ENCODE measurements at places on chromosomes 3 and 15. TPM values are rescaled to one million over a fixed set of nuclear protein-coding genes. Genes with fewer than 3 reads are reported as not detected.
A peak's percentile ranks its signal among the peaks of the same experiment; 100 is the strongest.

DNA sequence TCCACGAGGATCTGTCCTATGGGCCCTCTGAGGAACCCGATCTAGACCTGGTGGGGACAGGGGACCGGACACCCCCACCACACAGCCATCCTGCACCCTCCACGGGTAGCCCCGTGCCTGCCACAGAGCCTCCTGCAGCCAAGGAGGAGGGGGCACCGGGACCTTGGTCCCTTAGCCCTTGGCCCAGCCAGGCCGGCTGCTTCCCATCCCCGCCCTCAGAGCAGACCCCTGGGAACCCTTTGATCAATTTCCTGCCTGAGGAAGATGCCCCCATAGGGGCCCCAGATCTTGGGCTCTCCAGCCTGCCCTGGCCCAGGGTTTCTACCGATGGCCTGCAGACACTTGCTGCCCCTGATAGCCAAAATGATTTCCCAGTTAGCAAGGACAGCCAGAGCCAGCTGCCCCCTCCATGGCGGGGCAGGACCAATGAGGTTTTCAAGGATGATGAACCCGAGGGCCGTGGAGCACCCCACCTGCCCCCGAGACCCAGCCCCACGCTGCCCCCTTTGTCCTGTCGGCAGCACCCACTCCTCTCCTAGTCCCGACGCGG is 91.5 kb downstream of the TBC1D2B start:
- no peak for DNase-seq

DNA sequence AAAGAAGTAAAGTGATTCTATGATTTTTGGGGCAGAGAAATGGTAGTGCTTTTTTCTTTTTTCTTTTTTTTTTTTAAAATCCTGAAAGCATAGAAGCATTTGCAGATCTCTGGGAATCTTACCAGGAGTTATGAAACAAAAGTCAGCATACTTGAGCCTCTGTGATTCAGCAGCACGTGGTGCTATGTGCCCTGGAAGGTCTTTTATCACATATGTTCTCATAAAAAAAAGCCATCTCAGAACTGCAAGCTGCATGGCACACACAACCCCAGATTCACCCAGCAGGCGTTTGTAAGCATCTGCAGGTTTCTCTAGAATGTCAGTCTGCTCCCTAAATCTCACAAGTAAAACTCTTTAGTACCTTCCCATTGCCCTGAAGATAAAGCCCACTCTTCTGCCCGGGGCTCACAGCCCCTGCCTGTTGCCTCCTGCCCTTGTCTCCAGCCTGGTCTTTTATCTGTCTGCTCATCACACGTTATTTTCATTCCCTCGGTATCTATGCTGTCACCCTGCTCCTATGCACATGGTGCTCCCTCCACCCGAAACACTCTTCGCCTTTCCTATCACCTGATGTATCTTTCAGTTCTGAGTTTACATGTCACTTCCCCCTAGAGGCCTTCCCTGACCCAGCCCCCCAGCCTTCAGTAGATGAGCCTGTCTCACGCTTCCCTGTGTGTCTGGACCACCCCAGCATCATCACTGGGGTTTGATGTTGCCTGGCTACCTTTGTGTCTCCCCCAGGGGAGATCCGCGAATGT is 72.4 kb downstream of the CHDH start:
- DNase-seq = no peak

- DNase-seq = no peak
These were observed 143.6 kb upstream of the GRM7 start for GRCh38 chr3:6717026-6717943.

DNA sequence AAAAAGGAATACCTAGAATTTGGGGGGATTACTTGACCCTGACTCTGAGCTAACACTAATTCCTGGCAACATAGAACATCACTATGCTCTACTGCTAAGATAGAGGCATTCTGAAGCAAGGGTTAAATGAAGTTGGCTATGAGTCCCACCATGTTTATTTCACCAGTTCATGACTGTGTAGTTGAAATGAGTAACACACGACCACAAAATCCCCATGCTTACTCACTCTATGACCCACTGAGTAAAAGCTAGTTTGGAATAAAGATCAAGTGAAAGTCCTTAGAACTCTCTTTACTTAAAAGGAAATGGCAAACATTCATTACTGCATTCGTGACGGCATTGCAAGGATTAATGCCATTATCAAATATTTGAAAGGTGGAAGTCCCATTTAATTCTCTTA is 47.4 kb downstream of the MRPL46 start:
- DNase-seq = no peak

- no peak for DNase-seq
These were observed 178.2 kb upstream of the TGFBR2 start for GRCh38 chr3:30428251-30428650.

- no peak for DNase-seq
These were observed 401.9 kb upstream of the ROBO2 start for GRCh38 chr3:76638006-76638405.

DNA sequence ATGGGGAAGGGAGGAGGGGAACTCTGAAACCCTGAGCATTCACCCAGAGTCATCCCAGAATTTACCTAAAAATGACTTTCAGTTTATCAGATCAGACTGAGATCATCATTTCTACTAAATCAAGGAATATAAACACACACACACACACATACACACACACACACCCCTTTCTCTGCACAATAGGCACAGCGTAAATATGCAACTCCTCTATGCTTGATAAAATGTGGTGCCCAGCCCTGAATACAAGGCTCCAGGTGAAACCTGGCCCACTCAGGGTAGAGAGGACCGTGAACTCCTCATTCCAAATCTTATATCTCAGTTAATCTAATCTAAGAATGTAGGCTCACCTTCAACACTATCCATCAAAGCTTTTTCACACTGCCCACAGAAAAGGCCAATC is 31.8 kb upstream of the SEC22A start:
- DNase-seq = no peak

DNA sequence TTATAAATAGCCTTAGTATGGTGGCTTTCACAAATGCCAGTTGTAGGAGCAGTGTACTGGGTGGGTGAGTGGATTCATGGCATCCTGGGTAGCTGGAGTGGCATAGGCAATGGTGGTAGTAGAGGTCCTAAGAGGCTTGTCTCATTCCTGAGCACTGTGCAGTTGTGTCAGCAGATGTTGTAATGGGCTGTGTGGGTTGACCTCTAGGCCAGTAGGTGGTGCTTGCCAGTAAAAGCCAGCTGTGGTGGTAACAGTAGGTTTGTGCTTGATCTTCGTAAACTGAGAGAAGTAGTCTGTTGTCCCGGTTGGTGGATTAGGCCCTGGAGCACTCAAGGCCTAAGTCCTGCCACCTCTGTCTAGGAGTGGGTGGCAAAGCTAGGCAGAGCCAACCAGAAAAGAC is 149.7 kb upstream of the SUCLG2 start:
- no peak for DNase-seq

DNA sequence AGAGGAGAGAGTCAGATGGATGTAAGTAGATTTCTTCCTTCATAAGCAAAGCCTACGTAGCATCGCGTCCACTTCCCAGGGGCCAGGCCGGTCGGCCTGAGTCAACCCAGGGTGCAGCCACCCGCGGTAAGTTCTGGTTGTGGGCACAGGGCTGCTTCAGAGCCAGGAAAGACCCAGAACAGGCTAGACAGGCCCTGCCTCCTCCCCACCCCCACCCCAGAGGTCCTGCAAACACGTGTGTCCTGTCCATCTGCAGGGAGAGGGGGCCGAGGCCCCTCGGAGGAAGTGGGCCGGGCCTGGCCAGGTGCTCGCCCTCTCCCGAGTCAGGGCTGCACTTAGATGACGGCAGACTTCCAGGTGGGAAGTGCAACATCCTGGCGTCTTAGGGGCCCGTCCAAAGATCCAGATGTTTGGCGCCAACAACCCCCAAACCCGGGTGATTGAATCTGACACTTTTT is 100.8 kb upstream of the ALDH1A3 start:
- DNase-seq = peak; percentile 57

- no peak for DNase-seq
These were observed 13.6 kb upstream of the RBMS3 start for GRCh38 chr3:29267226-29267625.

- no peak for DNase-seq
These were observed 51.1 kb downstream of the BDH1 start for GRCh38 chr3:197504641-197505121.

- DNase-seq = no peak
These were observed 113.8 kb downstream of the SENP2 start for GRCh38 chr3:185699927-185700326.

DNA sequence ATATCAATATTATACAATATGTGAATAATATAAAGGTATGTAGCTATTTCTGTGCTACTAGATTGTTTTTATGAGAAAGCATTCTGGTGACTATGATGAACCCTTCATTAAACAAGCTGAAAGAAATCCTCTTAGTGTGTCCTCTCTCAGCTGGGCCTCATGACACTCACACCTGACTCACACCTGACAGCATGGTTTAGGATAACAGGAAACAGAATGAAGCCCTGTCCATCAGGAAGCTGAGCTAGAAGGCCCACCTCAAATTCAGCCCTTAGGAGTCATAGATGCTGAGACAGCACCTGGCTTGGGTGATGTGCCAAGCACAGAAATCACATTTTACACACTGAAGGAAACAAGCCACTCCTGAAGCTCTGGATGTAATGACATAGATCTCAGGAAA is 30.8 kb downstream of the CHCHD4 start:
- no peak for DNase-seq

- peak; percentile 41 for DNase-seq
These were observed 142.0 kb upstream of the PDZRN3 start for GRCh38 chr3:73766599-73767381.

DNA sequence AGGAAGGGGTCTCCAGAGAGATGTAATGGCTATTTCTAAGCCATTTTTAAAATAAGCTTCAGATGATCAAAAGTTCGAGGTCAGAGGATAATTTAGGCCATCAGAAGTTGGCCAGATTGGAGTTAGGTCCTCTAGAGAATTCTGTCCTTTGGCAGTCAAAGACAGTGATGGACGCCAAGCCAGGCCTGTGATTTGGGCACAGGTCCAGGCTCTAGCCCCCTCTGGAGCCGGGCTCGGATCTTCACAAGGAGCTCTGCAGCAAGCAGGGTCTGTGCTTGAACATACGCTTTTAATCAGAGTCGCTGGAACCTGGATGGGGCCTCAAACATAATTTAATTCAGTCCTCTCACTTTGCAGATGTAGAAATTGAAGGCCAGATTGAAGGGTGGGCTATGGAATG is 151.4 kb upstream of the BCL6 start:
- DNase-seq = no peak

DNA sequence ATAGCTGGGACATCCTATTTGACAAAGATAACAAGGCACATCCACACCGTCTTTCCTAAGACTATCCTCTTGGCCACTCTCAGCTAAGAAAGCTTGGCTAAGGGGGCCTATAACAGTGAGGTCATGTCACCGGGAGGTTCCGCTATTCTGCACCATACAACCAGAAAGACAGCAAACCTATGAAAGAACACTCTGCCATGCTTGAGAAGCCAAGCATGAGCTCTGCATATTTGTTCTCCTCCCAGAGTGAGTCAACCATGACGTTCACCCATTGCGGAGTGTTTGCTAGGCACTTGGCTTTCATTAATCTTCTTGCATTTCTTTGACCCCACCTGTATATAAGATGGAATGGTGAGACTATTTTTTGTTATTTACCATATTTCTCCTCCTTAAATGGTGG is 141.2 kb downstream of the GMNC start:
- no peak for DNase-seq

GRCh38 chr3:217948-218347 is 21.4 kb downstream of the CHL1 start:
- no peak for DNase-seq

DNA sequence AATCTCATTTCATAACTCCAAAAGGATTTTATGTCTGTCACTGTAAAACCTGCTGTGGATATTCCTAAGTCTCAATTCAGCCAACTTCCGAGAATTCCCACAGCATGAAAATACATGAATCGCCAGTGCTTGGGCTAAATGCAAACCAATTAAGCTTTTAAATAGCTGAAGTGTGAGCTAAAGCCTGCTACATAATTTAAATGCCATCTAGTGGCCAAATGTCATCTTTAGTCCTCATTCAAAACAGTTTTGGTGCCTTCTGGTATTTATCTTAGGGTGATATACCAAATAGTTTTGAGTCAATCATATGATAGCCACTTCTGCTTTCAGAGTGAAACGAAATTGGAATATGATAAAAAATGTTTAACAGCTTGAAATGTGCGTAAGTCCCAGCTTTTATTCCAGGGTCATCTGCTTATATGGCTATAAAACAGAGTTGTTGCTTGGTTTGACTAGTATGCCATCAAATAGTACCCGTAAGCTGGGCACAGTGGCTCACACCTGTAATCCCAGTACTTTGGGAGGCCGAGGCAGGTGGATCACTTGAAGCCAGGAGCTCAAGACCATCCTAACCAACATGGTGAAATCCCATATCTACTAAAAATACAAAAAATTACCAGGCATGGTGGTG is 41.8 kb upstream of the CCNL1 start:
- DNase-seq = no peak

- no peak for DNase-seq
These were observed 48.9 kb upstream of the ALCAM start for GRCh38 chr3:105317841-105318240.

DNA sequence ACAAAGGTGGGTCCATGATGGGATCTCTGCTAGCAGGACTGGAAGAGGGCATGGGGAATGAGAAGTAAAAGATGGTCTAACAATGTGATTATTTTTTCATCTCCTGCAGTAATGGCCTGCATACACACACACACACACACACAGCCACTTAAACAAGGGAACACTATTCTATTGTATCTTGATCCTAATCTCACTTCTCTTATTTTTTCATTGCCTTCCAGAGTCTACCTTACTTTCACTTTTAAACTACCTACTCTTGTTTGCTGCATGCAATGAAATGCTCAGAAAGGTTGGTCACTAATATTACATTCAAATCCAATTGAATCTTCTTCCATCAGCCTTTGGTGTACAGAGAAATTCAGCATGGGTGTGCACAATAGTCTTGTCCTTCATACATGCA is 853.8 kb downstream of the IGSF11 start:
- DNase-seq = no peak

DNA sequence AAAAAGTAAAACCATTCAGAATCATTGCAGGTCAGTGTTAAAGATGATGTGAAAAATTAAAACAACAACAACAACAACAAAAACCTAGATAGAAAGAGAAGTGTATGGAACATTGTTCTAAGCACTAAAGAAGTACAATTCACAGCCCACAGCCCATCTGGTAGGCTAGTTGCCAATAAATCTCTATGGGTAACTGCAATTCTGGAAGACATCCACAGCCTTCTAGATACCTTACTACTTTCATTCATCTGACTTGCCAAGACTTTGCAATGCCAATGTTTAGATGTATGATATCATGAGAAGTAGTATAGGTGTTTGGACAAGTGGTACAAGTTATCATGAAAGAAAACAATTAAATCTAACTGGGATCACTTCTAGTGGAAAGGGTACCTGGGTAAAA is 198.6 kb downstream of the VGLL3 start:
- no peak for DNase-seq

The ALDH1A2 gene
- 3.8 TPM for polyA plus RNA-seq

The RNU5B-1 gene
- polyA plus RNA-seq = not detected

The CHRNB4 gene
- polyA plus RNA-seq = not detected

The SLC12A1 gene
- not detected for polyA plus RNA-seq

The MKRN2OS gene
- polyA plus RNA-seq = not detected

The IL12A gene
- polyA plus RNA-seq = not detected

The FBXO40 gene
- polyA plus RNA-seq = not detected

The STIMATE gene
- polyA plus RNA-seq = 17.7 TPM

The IL16 gene
- 6.5 TPM for polyA plus RNA-seq

The AHSG gene
- 0.13 TPM for polyA plus RNA-seq

The MORC1 gene
- not detected for polyA plus RNA-seq

The SMARCC1 gene
- 16.4 TPM for polyA plus RNA-seq

The SLC24A5 gene
- 0.41 TPM for polyA plus RNA-seq

The CP gene
- polyA plus RNA-seq = 23.7 TPM

The LRRC31 gene
- polyA plus RNA-seq = not detected

The KCNAB1 gene
- 8.9 TPM for polyA plus RNA-seq
